Endodermal cell (in vitro differentiated cells): ENCODE measurements at places on chromosomes 5 and 9. TPM values are rescaled to one million over a fixed set of nuclear protein-coding genes. Genes with fewer than 3 reads are reported as not detected.

GRCh38 chr9:94031946-94032345 is 52.3 kb upstream of the PTPDC1 start:
- H3K36me3 ChIP-seq, result no peaks in the 10 kb centered on the region
- H3K4me3 ChIP-seq, result peak overlapping the region; percentile 92
- no peaks in the 10 kb centered on the region for H3K27me3 ChIP-seq
- no peak for DNase-seq
- H3K4me1 ChIP-seq, result no peaks in the 10 kb centered on the region
- H3K27ac ChIP-seq, result no peak overlapping the region

GRCh38 chr5:165055476-165055875 is 1550.1 kb downstream of the MAT2B start:
- H3K36me3 ChIP-seq, result no peaks in the 10 kb centered on the region
- no peak for DNase-seq
- no peaks in the 10 kb centered on the region for H3K4me1 ChIP-seq
- no peaks in the 10 kb centered on the region for H3K27me3 ChIP-seq
- H3K4me3 ChIP-seq, result no peak overlapping the region

AK1 gene
- 22.8 and 24.8 TPM in 2 replicates for total RNA-seq

DNA sequence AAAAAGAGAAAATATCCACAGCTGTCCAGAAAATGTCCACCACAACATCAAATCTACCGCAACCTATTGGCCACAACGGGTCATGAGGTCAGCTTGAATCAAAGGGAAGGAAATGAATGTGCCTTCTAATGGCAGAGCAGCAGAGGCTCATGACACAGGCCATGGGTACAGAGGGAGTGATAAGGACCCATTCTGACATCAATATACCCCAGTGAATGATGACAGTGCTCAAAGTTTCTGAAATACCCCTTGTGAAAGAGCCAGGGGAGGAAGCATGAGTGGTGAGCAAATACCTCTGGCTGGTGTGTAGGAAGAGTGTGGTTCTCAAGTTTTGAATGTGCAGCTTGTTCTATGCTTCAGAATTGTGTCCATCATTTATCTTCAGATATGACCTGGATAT is 348.2 kb downstream of the IRX1 start:
- DNase-seq, result no peak
- H3K27ac ChIP-seq, result no peak overlapping the region
- H3K4me3 ChIP-seq, result no peak overlapping the region
- H3K36me3 ChIP-seq, result no peaks in the 10 kb centered on the region
- H3K27me3 ChIP-seq, result no peaks in the 10 kb centered on the region
- no peaks in the 10 kb centered on the region for H3K4me1 ChIP-seq

GRCh38 chr9:123562844-123563346 is 206.9 kb downstream of the CRB2 start:
- H3K27me3 ChIP-seq, result no peaks in the 10 kb centered on the region
- H3K27ac ChIP-seq, result no peak overlapping the region
- H3K36me3 ChIP-seq, result no peaks in the 10 kb centered on the region
- no peak for DNase-seq

DNA sequence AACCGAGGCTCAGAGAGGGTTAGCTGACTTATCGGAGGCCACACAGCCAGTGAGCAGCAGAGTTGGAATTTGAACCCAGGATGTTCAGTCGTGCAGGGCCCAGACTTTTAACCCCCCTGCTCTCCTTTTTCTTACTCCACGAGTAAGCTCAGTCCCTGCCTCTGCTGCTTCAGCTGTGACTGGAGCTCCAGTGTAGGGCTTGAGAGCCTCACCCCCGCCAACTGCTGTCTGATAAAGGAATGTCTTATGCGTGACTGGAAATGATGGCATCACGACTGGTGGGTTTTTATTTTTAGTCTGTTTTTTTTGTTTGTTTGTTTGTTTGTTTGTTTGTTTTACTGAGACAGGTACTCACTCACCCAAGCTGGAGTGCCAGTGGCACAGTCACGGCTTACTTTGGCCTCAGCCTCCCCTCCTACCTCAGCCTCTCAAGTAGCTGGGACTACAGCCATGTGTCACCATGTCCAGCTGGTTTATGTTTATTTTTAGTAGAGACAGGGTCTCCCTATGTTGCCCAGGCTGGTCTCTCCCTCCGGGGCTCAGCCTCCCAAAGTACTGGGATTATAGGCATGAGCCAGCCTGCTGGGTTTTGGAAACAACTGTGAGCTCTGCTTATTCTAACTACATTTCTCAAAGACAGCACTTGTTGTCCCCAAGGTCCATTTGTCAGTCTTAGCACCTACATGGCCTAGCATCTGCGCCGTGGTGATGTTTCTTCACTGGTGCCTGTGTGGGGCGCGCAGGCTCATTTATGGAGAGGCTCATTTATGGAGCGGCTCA is 52.5 kb upstream of the NCS1 start:
- no peak for DNase-seq
- no peak overlapping the region for H3K4me3 ChIP-seq
- H3K27ac ChIP-seq, result no peak overlapping the region
- H3K36me3 ChIP-seq, result peaks cover 34% of the 10 kb centered on the region
- no peaks in the 10 kb centered on the region for H3K4me1 ChIP-seq
- no peaks in the 10 kb centered on the region for H3K27me3 ChIP-seq
